Cardiac muscle cell (in vitro differentiated cells and primary cell): ENCODE measurements at places on chromosomes 11 and 22. TPM values are rescaled to one million over a fixed set of nuclear protein-coding genes. Genes with fewer than 3 reads are reported as not detected.

DNA sequence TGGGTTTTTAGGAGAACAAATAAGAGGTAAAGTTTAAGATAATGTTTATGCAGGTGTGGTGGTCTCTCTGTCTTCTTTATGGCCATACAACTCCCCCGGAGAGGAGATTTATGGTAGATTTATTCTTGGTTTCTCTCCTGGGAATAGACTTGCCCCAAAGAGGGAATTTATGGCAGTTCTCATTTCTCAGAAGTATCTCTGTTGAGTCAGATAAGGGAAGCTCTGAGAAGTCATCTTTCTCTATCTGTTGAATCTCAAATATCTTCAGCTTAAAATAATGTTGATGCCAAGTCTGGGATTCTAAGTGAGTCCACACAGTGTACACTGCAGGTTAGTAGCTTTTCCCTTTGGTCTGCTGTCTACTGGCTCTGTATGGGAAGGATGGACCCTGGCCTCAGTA is 276.4 kb upstream of the PLET1 start:
- peaks cover 16% of the 10 kb centered on the region for H3K4me1 ChIP-seq
- no peak overlapping the region for H3K27ac ChIP-seq
- H3K27me3 ChIP-seq = no peaks in the 10 kb centered on the region

- peaks cover 38% of the 10 kb centered on the region for H3K27me3 ChIP-seq
- H3K36me3 ChIP-seq = no peaks in the 10 kb centered on the region
- H3K4me1 ChIP-seq = no peaks in the 10 kb centered on the region
- H3K4me3 ChIP-seq = no peak overlapping the region
- no peak for DNase-seq
- H3K27ac ChIP-seq = no peak overlapping the region
These were observed 10.4 kb downstream of the SEPTIN3 start for GRCh38 chr22:41979423-41980250.

- peak overlapping the region; percentile 96 for H3K27ac ChIP-seq
- H3K27me3 ChIP-seq = no peaks in the 10 kb centered on the region
- H3K4me3 ChIP-seq = peak overlapping the region; percentile 65
- peaks cover 26% of the 10 kb centered on the region for H3K4me1 ChIP-seq
These were observed 582 bp downstream of the SREBF2 start for GRCh38 chr22:41833369-41834004.

Gene OR8D4
- not detected in 2 replicates for total RNA-seq

GRCh38 chr11:133198438-133198837 is 333.9 kb downstream of the OPCML start:
- no peaks in the 10 kb centered on the region for H3K27me3 ChIP-seq
- H3K36me3 ChIP-seq = no peaks in the 10 kb centered on the region
- H3K4me1 ChIP-seq = no peaks in the 10 kb centered on the region
- no peak for DNase-seq

GRCh38 chr11:75474878-75475766 is 42.1 kb upstream of the KLHL35 start:
- no peaks in the 10 kb centered on the region for H3K27me3 ChIP-seq
- no peak overlapping the region for H3K4me3 ChIP-seq
- H3K4me1 ChIP-seq = peaks cover 16% of the 10 kb centered on the region
- no peaks in the 10 kb centered on the region for H3K36me3 ChIP-seq
- H3K27ac ChIP-seq = no peak overlapping the region
- peak; percentile 85 for DNase-seq

DNA sequence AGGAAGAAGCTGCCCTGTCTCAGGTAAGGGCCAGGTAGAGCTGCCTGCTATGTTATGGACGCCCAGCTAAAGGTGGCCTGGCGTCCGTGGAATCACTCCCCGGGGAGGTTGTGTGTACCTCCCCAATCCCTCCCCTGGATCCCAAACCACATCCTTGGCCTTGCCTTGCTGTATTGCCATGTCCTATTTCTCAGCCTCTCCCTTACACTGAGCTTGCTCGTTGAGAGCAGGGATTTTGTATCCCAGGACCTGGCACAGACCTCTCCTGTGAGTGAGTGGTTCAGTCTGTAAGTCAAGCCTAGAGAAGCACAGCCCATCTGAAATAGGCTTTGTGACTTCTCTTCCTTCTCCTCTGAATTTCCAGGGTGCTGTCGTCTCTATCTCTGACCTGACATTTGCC is 53.9 kb downstream of the TRAF6 start:
- DNase-seq = no peak
- H3K4me3 ChIP-seq = no peak overlapping the region
- no peaks in the 10 kb centered on the region for H3K27me3 ChIP-seq
- no peaks in the 10 kb centered on the region for H3K36me3 ChIP-seq

DNA sequence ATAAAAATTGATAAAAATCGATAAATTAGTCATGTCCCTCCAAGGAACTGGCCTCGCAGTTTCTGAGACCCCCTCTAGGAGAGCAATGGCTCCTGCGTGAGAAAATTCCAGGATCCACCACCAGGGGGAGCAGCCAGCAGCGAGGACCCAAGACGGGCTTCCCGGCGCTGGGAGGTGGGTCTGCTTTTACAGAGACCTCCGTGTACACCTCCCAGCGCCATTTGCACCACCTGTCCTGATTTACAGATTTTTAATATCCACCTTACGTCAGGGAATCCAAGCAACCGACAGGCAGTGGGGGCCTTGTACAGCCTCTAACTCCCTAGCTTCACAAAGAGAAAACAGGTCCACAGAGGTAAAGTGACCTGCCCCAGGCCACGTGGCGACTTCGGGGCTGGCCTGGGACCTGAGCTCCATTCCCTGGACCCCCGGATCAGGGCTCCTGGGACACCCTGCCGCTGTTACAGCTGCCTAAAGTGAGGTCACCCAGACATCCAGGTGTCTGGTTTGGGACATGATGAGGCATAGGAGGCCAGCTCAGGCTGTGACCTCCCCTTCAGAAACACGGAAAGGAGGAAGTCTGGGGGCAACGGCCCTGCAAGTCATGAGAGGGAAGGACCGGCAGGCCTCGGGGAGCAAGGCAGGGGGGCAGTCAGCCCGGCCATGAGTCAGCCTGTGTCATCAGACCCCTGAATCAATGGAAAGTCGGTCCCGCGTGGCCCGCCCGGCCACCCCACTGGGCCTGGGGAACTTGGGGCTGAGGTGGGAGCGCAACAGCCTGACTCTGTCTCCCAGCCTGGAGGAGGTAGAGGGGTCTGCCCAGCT is 3.5 kb downstream of the OSM start:
- no peaks in the 10 kb centered on the region for H3K4me1 ChIP-seq
- H3K36me3 ChIP-seq = no peaks in the 10 kb centered on the region
- peak; percentile 76 for DNase-seq
- H3K27me3 ChIP-seq = no peaks in the 10 kb centered on the region
- H3K27ac ChIP-seq = no peak overlapping the region

GRCh38 chr11:94675813-94676212 is 92.3 kb upstream of the AMOTL1 start:
- no peaks in the 10 kb centered on the region for H3K27me3 ChIP-seq
- no peak overlapping the region for H3K27ac ChIP-seq
- H3K4me3 ChIP-seq = no peak overlapping the region

Gene TSKU
- total RNA-seq = 33.4 and 44.7 TPM in 2 replicates

DNA sequence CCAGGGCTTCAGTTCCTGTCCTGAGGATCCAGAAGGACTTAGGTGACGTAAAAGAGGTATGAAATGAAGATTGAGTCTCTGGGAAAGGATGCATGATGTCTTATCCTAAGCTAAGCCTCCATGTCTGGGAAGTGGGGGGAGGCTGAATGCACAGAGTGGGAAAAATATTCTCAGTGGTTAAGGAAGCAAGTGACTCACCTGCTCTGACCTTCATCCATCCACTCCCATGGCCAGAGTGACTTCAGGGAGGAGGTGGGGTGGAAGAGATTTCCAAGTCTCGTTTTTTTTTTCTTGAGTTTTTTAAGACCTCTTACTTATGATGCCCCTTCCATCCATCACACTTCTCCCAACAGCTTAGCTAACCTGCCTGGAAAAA is 32.5 kb upstream of the POLD3 start:
- no peaks in the 10 kb centered on the region for H3K36me3 ChIP-seq
- no peak overlapping the region for H3K27ac ChIP-seq
- peaks cover 4% of the 10 kb centered on the region for H3K4me1 ChIP-seq
- H3K27me3 ChIP-seq = no peaks in the 10 kb centered on the region

GRCh38 chr11:119592642-119593041 is 136.4 kb downstream of the NECTIN1 start:
- no peaks in the 10 kb centered on the region for H3K36me3 ChIP-seq
- peaks cover 24% of the 10 kb centered on the region for H3K27me3 ChIP-seq
- H3K4me1 ChIP-seq = no peaks in the 10 kb centered on the region
- H3K27ac ChIP-seq = no peak overlapping the region

Gene CARNS1
- 1.4 and 1.6 TPM in 2 replicates for total RNA-seq

DNA sequence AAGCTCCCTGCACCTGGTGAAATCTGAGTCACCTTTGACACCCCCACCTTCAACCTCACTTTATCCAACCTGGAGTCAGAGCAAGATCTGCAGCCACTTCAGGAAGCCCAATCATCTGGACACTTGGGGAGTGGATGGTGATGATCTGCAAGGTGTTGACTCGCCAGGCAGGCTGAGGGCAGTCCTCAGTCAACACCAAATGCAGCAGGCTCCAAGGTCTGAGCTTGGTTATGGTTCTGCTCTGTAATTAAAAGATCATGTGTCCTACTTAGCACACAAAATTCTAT is 446.9 kb downstream of the BRD1 start:
- no peak overlapping the region for H3K4me3 ChIP-seq
- no peaks in the 10 kb centered on the region for H3K4me1 ChIP-seq
- no peak for DNase-seq
- H3K27ac ChIP-seq = no peak overlapping the region
- H3K36me3 ChIP-seq = no peaks in the 10 kb centered on the region

DNA sequence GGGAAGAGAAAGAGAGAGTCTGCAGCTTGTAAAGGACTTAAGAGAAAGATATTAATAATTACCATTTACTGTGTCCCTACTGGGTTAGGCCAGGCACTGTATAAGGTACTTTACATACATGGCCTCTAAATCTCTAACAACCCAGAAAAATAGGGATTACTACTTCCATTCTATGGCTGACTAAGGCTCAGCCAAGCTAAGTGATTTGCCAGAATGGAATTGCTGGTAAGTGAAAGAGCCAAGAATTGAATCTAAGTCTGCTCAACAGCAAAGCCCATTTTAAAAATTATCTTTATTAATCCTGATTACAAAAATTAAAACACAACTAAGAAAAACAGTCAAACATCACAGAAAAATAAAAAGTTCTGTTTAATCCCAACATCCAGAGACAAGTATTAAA is 21.4 kb downstream of the XRRA1 start:
- DNase-seq = no peak
- no peaks in the 10 kb centered on the region for H3K27me3 ChIP-seq
- no peak overlapping the region for H3K4me3 ChIP-seq

Gene HEPN1
- total RNA-seq = not detected in 2 replicates

DNA sequence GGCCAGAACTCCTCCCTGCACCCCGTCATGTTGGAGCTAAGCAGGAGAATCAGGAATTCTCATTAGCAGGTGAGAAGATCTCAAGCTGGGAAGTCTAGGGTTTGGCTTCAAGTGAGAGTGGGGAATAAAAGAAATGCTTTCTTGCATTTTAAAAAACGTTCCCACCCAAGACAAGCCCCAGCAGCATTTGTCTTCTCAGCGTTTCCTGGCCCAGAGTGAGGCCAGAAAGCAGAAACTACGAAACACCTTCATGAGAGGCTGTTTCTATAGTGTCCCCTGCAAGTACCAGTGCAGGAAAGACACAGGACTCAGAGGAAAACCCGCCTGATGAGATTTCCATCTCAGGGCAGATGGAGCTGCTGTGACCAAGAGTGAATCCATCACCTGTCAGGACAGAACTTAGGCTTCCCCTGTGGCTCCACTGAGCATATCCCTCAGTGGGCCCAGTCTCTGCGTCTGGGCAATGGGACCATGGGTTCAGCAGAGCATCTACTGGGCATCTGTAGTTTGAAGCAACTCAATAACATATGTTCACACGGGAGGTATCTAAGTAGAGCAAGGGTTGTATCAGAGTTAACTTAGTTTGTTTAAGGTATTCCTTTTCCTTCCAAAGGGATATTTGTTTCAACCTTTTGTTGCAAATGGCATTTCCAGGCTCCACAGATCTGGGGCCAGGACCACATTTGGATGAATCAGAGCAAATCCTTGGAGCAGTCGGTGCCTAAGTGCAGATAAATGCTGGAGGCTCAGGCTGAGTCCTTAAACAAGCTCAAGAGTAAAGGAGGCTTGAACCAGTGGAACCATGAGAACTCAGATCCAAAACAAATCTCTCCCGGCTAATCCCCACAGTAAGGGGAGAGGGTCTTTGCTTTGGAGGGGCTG is 548.3 kb downstream of the MIAT start:
- no peak overlapping the region for H3K4me3 ChIP-seq
- H3K4me1 ChIP-seq = no peaks in the 10 kb centered on the region
- no peak overlapping the region for H3K27ac ChIP-seq
- no peaks in the 10 kb centered on the region for H3K36me3 ChIP-seq
- peak; percentile 30 for DNase-seq

- H3K27ac ChIP-seq = no peak overlapping the region
- no peaks in the 10 kb centered on the region for H3K27me3 ChIP-seq
- no peak overlapping the region for H3K4me3 ChIP-seq
- no peak for DNase-seq
- H3K36me3 ChIP-seq = no peaks in the 10 kb centered on the region
These were observed 153.4 kb downstream of the JRKL start for GRCh38 chr11:96543177-96543576.

GRCh38 chr22:38907767-38908166 is 35.8 kb upstream of the CBX6 start:
- no peak for DNase-seq
- H3K4me3 ChIP-seq = no peak overlapping the region
- no peaks in the 10 kb centered on the region for H3K4me1 ChIP-seq
- no peaks in the 10 kb centered on the region for H3K36me3 ChIP-seq
- H3K27me3 ChIP-seq = no peaks in the 10 kb centered on the region

GRCh38 chr22:38238519-38239071 is 34.2 kb downstream of the TMEM184B start:
- H3K4me1 ChIP-seq = peaks cover 21% of the 10 kb centered on the region
- H3K27me3 ChIP-seq = no peaks in the 10 kb centered on the region
- H3K4me3 ChIP-seq = no peak overlapping the region

DNA sequence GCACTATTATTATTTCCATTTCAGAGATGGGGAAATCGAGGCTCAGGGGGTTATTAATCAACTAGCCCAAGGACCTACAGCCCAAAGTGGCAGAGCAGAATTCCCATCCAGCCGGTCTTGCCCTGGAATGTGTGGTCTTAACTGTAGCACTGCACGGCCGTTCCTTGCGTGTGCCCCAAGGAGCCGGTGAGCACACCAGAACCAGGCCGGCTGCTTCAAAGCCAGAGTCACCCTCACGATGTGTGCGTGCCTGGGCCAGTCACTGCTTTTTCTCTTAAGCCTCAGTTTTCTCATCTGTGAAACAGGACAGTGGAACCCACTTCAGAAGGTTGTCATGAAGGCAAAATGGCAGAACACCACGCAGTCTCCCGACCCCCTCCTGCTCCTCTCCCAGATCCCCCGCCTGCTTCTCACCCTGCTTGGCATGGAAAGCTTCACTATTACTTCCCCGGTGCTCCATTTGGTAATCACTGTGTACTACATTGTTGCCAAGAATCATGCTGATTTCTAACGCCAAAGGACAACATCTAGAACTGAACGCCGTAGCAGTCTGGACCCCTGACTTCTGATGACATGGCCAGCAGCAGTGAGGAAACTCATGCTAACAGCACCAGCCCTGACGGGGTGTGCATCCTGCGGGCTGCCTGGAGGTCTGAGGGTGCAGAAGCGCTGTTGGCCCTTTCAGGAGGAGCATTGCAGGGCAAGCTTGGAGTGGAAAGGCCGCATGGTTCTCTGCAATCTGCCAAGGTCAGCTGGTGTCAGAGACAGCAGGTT is 106.8 kb upstream of the B3GAT1 start:
- no peaks in the 10 kb centered on the region for H3K27me3 ChIP-seq
- DNase-seq = no peak
- peaks cover 6% of the 10 kb centered on the region for H3K4me1 ChIP-seq
- no peaks in the 10 kb centered on the region for H3K36me3 ChIP-seq
- H3K4me3 ChIP-seq = no peak overlapping the region

GRCh38 chr11:27563201-27563600 is 56.6 kb upstream of the LIN7C start:
- no peak for DNase-seq
- no peaks in the 10 kb centered on the region for H3K4me1 ChIP-seq
- no peaks in the 10 kb centered on the region for H3K27me3 ChIP-seq
- H3K4me3 ChIP-seq = no peak overlapping the region

Gene TUB
- 22.9 and 48.2 TPM in 2 replicates for total RNA-seq
